T-helper 9 cell (primary cell): ENCODE measurements at places on chromosomes 3 and 15.

GRCh38 chr15:67108122-67108961 is 42.9 kb downstream of the SMAD3 start:
- no peak for DNase-seq

DNA sequence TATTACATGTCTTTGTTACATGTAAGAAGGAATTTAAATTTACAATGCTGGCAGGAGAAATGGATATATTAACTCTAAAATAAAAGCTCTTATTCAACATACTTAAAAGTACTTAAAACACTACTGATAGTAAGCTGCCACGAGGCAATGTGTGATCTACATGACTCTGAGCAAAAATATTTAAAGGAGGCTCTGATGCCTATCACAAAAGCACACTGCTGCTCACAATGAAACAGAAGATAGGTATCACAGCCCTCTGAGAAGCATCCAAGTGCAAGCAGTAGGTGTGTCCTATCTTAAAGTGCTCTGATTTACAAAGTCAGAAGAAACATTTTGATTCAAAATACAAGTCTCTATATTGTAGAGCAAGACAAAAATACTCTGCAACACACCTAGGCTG is 371.2 kb upstream of the WNT5A start:
- no peak for DNase-seq

GRCh38 chr3:43014956-43015355 is 35.8 kb downstream of the GASK1A start:
- no peak for DNase-seq

DNA sequence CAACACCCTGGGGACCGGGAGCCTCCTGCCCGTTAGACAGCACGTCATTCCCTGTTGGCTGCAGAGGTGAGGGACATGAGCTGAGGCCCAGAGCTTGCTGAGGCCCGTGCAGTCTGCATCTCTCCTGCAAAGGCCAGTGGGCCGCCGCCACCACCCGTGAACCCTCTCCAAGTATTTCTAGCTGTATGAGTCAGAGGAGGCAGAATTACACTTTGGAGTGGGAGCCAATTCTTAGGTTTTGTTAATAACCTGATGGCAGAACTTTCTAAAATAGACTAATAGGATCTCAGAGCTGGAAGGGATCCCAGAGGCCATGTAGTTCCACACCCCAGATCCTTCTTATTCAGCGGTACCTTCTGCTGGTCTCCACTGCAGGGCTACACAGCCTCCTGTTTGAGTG is 335.2 kb upstream of the CTDSPL start:
- DNase-seq: no peak

- DNase-seq: no peak
Measured at GRCh38 chr3:186110975-186111974, 2.4 kb upstream of the ETV5 start.

GRCh38 chr15:20341901-20342600 is 199.5 kb downstream of the GOLGA6L6 start:
- DNase-seq: no peak

GRCh38 chr3:37086918-37087317 is 87.5 kb downstream of the LRRFIP2 start:
- DNase-seq: no peak

DNA sequence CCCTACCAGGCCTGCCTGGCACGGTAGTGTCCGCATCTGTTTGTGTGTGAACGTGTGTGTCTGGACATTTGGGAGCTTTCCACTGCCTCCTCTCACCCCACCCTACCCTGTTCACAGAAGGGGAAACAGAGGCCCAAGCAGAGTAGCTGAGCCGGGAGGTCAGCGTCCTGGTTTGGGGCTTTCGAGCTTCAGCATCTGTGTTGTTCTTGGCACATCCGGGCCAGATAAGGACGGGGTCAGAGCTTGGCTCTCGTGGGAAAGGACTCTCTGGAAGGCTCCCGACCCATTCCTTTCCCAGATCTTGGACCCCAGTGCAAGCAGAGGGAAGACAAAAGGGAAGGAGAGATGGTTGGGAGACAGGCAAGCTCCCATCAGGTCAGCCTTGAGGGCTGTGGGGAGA is 6.3 kb upstream of the PTH1R start:
- no peak for DNase-seq

DNA sequence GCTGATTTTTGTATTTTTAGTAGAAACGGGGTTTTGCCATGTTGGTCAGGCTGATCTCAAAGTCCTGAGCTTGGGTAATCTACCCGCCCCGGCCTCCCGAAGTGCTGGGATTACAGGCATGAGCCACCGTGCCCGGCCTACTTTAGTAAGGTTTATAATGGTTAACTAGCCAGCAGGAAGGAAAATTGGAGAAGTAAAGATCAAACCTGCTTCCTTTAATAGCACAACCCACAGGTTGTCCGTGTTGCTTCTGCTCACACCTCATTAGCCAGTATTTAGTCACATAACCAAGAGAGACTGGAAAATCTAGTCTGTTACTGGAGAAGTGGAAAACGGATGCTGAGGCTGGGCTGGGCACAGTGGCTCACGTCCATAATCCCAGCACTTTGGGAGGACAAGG is 51.9 kb upstream of the TBL1XR1 start:
- DNase-seq: no peak

DNA sequence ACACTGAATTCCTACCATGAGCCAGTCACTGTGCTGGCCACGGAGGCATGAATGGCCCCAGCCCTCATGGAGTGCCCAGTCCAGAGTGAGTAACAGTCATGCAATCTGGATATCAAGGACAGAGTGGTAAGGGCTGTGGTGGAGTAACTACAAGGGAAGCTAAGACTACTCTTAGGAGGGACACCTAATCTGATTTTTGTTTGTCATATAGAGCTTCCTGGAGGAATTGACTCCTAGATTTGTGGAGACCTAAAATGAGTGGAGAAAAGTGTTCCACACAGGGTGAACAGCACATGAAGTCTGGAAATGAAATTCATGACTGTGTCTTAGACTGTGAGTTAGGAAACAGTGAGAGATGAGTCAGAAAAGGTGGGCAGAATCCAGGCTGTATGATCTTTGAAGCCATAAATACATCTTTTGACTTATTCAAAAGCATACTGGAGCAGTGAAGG is 219.9 kb downstream of the NFKBIZ start:
- no peak for DNase-seq

DNA sequence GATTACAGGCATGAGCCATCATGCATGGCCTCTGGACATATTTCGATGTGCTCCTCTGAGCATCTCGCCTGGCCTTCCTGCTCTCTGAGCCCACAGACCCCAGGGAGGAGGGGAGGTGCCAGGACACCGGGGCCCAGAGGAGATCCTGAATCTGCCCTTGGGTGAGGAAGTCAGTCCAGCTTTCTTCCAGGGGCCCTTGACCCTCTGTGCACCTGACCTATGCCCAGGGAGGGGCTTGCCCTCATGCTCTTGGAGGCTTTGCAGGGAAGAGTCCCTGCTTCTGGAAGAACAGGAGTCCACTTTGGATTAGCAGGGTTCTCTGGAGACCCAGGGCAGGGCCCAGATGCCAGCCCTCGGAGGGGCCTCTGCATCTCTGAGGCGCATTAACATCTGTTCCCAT is 1.4 kb downstream of the ACSBG1 start:
- no peak for DNase-seq

- DNase-seq: no peak
Measured at GRCh38 chr15:92886042-92886537, 14.0 kb upstream of the CHD2 start.

- no peak for DNase-seq
Measured at GRCh38 chr15:27392163-27392562, 421.2 kb downstream of the GABRG3 start.

- no peak for DNase-seq
Measured at GRCh38 chr3:21839176-21839575, 88.2 kb upstream of the ZNF385D start.

DNA sequence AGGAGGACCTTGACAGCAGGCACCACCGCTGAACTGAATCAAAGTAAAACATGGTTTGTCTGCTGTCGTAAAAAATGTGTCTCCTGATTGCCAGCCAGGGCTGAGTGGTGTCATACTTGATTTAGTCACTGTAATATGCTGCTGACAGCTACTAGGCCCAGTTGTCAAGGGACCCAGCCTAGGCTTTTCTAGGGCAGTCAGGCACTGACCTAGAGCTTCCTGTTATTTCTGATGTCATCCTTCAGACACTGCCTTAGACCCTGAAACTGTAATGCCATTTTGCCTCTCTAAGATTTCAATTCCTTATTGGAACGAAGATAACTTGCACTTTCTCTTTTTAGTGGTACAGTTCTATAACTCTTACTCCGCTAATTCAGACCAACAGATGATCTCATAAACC is 2.6 kb upstream of the MRPL3 start:
- no peak for DNase-seq

DNA sequence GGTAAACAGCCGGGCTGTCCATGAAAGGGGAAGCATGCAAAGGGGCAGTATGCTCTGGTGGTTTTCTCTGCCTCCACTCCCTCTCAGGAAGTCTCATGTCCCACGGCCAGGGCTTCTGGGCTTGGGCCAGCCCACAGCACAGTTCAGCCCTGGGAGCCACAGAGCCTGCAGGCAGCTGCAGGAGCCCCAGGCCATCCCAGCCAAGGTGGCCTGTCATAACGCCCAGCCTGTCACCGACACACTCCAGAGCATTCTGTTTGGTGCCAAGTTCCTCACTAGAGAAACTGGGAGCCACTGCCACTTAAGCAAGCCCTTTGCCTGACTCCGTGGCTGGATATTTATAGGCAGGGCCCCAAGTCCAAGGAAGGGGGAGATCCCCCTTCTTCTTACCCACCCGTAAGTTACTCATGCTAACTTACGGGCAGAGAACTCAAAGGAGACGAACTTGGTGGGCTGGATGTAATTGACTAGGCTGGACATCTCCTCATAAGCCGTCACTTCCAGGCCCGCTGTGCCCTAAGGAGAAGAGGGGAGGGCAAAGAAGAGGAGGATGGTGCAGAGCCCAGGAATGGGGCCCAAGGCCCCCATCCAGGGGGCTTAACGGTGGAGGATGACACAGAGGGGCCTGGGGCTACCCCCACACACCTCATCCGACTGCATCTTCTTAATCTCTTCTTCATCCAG is 11.7 kb downstream of the PLCB2 start:
- DNase-seq: no peak

GRCh38 chr3:141218162-141218835 is 13.3 kb upstream of the PXYLP1 start:
- no peak for DNase-seq

DNA sequence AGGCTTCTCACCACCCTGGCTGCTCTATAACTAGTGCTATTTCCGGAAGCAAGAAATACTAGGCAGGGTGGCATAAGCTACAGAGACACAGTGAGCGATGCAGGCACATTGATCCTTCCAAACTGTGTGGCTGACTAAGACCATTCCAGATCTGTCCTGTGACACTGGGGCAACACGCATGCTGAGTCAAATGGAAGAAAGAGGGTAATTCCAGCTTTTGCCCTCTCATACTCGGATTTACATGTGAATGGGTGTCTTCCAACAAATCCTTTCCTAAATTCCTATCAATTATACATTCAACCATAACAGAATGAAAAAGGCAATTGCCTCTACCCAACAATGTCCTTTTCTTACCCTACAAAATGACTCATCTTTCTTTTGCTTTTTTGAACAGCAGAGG is 5.1 kb downstream of the FSIP1 start:
- DNase-seq: no peak

- DNase-seq: no peak
Measured at GRCh38 chr15:27278761-27279160, 307.8 kb downstream of the GABRG3 start.

DNA sequence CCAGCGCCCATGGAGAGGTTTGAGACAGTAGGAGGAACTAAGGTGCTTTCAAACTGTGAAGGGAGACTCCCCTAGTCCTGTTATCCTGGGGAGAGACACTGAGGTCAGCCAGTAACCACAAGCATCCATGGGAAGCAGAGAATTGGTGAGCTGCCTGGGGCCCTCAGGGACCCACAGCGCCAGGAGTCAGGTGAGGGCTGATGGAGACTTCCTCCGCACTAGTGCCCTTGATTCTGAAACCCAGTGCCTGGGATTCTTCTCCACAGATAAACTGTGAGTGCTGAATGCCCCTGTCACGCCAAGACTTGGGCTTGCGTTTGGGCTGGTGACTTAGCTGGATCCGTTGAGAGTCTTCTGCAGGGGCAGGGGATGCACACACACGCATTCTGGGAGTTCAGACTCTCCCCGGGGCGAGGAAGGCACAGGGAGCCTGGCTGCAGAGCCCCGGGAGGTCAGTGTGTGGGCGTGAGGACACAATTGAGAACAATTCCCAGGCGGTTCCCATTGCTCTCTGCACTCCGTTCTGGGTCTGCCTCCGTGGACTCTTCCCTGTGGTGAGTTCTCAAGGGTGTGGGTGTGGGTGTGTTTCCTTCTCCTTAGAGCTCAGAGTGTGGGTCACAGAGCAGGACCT is 37.9 kb upstream of the SLCO2A1 start:
- no peak for DNase-seq

DNA sequence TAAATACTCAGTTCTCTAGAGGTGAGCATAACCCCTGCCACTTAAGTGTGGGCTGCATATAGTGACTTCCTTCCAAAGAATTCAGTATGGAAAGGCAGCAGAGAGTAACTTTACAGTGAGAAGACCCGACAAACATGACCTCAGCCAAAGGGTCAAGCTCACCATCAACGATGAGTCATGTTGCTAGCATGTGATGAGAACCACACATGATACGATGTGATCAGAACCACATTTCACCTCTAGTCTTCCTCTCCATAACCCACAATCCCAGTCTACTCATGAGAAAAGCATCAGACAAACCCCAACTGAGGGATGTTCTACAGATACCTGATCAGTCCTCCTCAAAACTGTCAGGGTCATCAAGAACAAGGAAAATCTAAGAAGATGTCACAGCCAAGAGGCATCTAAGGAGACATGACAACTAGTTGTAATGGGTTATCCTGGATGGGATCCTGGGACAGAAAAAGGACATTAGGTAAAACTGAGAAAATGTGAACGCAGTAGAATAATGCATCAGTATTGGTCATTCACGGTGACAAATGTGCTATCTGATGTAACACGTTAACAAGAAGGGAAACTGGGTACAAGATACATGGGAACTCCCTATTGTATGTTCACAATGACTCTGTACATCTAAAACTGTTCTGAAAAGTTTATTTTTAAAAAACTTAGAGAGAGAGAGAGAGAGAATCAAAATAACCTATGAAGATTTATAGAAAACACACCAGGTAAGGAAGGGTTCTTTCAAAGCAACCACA is 28.3 kb downstream of the SEC61A1 start:
- no peak for DNase-seq

- no peak for DNase-seq
Measured at GRCh38 chr15:85063088-85063487, 81.4 kb downstream of the PDE8A start.
